Hindlimb muscle (tissue), 1 donor: ENCODE measurements at places on chromosomes 2 and 18. TPM values are rescaled to one million over a fixed set of nuclear protein-coding genes. Genes with fewer than 3 reads are reported as not detected.

DNA sequence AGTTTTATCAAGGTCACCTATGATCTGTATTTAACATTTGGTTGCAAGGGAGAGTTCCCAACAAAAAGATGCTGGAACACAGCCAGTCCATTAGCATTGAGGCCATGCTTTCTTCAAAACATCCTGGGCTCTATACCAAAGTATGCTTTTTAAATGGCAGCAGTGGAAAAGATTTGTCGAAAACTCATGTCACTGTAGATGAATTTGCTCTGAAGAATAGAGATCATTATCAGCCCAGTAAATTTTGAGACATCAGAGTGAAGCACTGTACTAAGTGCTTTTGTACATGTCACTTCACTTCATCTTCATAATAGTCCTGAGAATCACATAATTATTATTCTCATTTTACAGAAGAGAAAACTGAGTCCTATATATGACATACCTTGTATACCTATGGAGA, 189.8 kb downstream of the CAMKMT start:
- no peak for DNase-seq

GRCh38 chr2:241798631-241799521, 10.1 kb upstream of the NEU4 start:
- DNase-seq, result no peak

OSBPL6 gene
- polyA plus RNA-seq, result 4.6 TPM

MGAT4A gene
- 4.8 TPM for polyA plus RNA-seq

DNA sequence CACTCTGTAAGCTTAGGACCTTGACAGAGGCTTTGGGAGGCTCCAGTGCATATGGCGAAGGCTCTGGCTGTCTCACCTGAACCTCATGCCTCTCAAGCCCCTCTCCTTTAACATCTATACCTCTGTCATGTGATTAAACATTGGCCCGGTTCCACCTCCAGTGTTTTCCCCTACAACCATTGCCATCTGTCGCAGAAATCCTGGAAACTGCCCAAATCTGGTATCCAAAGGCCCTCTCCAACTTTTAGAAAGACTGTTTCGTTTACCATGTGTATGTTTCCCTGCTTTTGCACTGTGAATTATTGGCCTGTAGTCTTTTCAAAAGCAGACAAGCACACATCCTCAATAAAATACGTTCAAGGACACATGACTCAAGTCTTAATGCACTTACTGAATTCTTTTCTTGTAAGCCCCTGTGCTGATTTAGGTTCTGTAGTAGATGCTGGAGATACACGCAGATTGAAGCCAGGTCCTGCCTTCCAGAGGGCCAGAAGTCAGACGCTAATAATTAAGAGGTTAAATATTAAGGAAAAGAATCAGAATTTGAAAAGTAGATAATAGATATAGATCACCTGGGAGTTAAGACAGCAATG, 386.4 kb upstream of the SLC14A2 start:
- DNase-seq, result no peak

- no peak for DNase-seq
Measured at GRCh38 chr18:79690586-79691482, 11.2 kb downstream of the CTDP1 start.

DNA sequence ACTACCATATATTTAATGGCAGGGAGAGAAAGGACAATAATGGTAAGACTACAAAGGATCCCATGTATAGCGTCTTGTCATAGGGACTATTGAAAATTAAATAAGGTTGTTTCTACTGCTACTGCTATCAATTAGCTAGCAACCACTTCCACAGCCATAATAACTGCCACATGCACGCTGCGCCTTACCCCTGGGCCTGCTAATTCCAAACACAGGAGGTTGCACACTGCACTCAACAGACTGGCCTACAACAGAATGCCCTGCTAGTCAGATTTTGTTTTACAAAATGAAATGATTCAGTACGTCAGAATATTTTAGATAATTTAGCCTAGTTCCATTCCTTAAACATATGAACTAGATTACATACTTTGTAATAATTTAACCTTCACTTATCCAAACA, 121.0 kb upstream of the SMAD7 start:
- no peak for DNase-seq
